ENCODE measurements at places on chromosomes 6 and 20.
A peak's percentile ranks its signal among the peaks of the same experiment; 100 is the strongest.

- peak; percentile 18 for DNase-seq
Observed at GRCh38 chr6:5672581-5673011, 334.1 kb downstream of the NRN1 start.

DNA sequence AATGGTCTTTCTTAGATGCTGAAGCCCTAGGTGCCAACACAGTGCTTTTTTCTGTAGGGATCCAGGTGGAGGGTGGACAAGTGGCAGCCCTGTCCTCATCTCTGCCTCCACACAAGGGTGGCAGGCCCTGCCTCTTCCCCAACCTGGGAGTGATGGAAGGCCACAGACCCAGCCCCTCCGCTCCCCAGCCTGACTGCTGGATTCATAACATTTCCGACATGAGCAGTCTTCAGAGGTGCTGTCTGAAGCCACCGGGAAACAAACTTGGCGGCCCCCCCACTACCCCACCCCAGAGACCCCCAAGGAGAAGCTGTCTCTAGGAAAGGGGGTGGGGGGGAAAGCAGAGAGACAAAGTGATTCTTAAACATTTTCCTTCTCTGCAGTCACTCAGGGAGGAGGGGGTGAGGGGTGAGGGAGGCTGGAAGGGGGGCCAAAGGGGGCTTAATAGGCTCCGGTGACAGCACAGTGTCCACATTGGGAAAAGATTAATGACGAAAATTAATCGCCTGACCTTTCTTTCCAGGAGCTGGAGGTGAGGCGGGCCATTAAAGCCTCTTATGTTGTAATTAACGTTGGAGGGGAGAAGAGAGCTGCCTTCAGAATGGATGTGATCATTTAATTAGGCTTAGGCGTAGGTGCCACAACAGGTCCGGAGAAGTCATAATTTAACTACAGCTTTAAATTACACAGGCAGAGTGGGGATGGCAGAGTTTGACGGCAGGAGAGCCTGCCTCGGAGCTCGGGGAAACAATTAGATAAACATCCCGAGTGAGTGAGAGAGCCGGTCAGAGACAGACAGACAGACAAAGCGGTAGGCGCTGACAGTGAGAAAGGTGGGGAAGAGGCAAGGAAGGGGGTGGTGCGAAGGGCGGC lies 76.8 kb upstream of the FOXP4 start:
- no peak for DNase-seq

DNA sequence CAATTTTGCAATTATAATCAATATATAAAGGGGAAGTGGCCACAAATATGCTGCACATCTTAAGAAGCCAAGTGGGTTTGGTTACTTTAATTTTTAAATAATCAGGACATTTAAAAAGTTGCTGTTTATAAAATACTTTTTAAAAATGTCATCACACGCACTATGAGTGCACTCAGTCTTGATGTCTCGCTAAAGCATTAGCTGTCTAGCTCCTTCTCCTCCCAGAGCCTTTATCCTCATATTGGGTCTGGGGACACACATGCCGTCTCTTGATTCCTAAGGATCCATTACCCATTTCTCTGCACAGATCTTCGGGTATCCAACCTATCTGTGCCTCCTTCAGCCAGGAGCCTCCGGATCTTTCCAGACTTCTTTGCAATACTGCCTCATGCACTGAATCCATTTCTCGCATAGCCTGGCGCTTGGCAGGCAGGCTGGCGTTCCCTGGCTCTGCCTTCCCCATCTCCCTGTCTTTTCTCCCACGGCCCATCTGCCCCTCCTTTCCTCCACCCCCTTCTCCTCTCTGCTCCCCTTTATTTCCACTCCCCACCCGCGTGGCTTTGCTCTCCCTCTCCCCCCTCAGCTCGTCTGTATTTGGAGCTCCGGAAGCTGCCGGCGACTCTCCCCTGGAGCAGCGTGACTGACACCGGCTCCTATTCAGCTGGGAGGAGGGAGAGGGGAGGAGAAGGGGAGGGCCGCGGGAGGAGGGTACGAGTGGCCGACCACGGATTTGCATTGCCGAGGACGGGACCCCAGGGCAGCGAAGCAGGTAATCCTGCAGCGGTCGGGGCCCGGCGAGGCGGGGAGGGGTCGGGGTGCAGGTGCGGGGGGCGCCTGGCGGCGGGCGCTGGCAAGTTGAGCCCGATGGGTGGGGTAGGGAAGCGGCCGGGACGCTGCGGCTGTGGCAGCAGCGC lies at the start of gene CAP2:
Gene CAP2 (plus strand): TSS at position 618 of the 914 bp plus-strand sequence. CDS start 27,961 bp downstream, outside the sequence.
- no peak for DNase-seq

GRCh38 chr20:61353261-61354000 lies 101.4 kb downstream of the CDH4 start:
- DNase-seq, result no peak

DNA sequence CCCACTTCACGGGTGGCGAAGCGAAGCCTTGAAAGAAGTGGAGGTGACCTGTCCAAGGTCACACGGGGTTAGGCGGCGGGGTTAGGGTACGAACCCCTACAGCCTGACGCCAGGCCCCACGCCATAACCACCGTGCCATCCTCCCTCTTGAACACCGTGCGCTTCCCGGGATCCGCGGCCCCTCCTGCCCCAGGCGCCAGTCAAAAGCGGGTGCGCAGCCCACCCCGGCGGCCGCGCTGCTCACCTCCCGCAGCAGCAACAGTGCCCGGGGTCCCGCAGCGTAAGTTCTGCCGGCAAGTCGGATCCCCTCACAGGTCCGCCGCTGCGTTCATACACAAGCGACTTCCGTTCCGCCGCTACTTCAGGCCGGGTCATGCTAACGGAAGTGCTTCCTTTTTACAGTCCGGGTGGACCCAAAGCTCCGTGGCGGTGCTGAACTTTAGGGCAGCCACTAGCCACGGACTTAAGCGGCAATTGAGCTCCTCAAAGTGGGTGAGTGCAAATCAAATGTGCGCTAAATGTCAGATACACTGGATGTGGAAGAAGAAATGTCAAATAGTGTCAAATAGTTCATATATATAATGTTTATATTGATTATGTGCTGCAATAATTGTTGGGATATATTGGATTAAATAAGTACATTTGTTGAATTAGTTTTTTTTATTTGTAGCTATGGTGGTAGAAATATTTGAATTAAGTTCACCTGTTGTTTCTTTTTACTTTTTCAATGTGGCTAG lies at the start of gene CDK5RAP1:
Gene CDK5RAP1 (minus strand): TSS at position 336 of the 737 bp plus-strand sequence. CDS start 4,455 bp downstream, outside the sequence.
- peak; percentile 83 for DNase-seq

GRCh38 chr20:35199740-35200139 lies 26.8 kb upstream of the MMP24 start:
- DNase-seq, result no peak

- no peak for DNase-seq
Observed at GRCh38 chr20:4918473-4918872, 82.8 kb downstream of the SLC23A2 start.

DNA sequence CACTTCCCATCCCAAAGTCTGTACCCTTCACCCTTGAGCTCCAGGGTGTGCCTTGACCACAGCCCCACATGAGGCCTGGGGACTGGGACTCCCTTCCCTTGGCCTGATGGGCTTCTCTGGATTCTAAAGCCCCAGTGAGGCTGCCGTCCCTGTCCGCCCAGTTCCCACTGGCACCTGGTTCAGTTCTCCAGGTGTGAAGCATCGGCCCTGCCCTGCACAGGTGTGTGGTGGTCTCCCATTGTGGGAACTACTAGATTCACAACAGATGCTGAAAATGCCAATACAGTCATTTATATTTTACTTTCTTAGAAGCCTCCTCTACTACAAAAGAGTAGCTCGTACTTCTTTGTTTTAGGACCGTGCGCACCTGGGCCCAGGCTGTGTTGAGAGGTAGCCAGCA lies 72.8 kb downstream of the TTLL2 start:
- no peak for DNase-seq

DNA sequence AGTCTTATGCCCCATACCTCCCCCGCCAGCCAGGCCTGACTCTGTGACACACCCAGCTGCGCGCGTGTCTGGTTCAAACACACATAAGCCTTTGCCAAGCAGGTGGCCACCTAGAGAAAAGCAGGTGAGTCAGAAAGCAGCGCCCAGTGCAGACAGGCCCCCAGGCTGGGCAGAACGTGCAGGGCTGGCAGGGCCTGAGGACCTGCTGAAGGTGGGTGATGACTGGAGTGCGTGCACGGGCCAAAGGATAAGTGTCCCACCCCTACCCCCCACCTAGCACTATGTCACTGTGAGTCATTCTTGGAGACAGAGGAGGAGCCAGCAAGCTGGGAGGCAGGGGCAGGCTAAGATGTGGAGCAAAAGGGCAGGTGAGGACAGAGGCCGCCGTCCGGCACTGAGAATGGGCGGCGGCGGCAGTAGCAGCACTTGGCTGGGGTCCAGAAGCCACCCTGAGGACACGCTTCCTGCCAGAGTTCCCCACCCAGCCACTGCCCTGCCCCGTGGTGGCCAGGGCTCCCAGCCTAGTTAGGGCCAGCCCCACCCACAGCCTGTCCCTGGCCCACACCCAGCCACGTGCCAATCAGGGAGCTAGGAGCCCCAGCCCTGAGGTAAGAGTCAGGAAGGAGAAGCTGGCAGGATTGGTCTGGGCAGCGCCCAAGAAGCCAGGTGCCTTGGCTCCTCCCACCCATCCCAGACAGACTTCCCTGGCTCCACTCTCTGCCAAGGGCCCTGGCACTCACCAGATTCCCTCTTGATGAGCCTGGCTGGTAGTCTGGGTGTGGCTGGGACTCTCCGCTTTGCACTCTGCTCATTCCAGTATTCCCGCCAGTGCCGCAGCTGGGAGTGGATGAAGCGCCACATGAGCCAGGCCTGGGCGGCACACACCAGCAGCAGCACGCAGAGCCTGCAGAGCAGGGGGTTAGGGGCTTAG lies 72.7 kb downstream of the TRAM2 start:
- DNase-seq, result peak; percentile 22

DNA sequence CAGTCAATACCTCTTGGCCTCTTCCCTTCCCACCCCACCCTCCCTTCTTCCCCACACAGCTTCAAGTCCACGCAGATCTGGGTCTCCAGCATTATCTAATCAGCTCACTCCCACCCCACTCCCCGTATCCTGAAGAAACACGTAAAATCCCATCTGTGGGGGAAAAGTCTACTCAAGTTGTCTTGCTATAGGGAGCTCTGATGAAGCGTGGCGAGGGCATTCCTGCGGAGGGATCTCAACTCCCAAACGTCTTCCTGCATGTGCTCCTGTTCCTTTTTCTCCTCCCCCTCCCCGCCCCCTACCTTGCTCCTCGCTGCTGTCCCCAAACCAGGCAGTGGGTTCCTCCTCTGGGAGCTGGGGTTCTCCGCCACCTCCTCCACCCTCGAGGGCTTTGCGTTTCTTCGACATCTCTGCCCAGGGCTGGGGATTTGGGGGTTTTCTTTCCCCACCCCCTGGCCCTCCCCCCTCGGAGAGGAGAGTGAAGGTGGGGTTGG lies 181.8 kb downstream of the TBXT start:
- DNase-seq, result no peak

GRCh38 chr20:23404196-23404595 lies 17.1 kb downstream of the NAPB start:
- DNase-seq, result no peak

GRCh38 chr6:124960757-124961463 lies 1.3 kb upstream of the RNF217 start:
- no peak for DNase-seq

GRCh38 chr6:42038163-42038562 lies 12.2 kb upstream of the TAF8 start:
- no peak for DNase-seq

GRCh38 chr6:157281570-157281969 lies 41.7 kb downstream of the TMEM242 start:
- DNase-seq, result no peak

GRCh38 chr20:23410916-23411695 lies 10.2 kb downstream of the NAPB start:
- no peak for DNase-seq

GRCh38 chr6:36594816-36595643 lies 868 bp downstream of the SRSF3 start:
- DNase-seq, result peak; percentile 20

DNA sequence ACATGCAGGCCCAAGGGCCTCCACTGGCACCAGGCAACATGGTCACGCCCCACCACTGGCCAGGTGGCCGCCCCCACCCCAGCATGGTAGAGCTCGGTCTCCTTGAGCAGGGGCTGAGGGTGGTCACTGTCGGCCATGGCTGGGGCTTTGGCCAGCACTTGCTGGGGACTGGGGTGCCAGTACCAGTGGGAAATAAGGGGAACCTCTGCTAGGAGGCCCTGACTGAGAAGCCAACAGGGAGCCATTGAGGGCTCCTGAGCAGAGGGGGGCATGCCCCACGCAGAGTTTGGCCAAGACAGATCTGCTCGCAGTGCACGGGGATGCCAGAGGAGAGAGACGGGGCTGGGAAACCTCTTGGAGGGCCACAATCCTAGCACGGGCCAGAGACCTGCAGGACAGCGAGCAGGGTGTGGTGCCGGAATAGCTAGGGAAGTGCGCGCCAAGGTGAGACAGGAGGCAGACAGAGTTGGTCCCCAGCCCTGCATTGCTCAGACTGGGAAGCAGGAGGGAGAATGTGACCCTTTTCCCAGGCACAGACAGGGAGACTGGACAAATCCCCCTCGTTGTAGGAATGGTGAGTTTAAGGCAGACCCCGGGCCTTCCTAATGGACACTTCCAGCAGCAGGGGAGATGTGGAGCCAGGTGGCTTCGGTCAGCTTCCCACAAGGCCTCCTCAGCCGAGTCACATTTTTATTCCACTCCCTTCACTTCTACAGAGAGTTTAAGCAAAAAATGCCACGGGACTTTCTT lies 179.0 kb upstream of the CST7 start:
- DNase-seq, result no peak

GRCh38 chr20:17871886-17872285 lies 96.7 kb downstream of the SNX5 start:
- DNase-seq, result no peak

DNA sequence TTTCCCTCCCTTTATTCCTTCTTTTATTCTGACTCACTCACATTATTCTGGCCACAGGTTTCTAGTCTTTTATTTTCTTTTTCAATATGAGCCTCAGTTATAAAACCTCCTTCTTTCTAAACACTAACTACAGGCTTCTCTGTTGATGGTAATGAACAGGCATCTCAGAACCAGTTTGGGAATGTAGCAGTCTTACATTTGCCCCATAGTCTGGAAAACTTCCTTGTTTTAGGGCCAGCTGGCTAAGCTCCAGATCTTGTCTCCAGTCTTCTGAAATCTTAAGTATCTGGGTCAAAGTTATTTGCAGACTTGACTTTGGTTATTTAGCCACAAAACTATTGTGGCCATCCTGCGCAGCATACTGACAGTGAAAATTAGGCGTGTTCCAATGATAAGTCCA lies 97.0 kb upstream of the MAN1A1 start:
- DNase-seq, result no peak

DNA sequence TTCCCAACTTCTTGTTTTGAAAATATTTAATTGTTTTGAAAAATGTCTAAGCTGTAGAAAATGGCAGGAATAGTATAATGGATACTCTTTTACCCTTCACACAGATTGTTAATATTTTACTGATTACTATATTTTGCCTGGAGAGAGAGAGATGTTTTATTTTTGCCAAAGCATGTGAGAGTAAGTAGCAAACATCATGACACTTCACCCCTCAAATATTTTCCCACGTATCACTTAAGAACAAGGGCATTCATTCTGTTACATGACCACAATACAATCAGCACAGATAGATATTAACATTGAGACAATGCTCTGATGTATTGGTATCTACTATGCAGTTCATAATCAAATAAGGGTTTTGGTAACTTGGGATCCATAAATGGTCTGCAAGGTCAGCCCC lies 116.5 kb downstream of the CCDC170 start:
- DNase-seq, result no peak
